ENCODE measurements at places on chromosomes 12 and 14. TPM values are rescaled to one million over a fixed set of nuclear protein-coding genes. Genes with fewer than 3 reads are reported as not detected.

COCH gene
- 5.3 TPM for polyA plus RNA-seq

BIN2 gene
- polyA plus RNA-seq: 3.8 TPM

ZNF10 gene
- polyA plus RNA-seq: 26.9 TPM

SCN8A gene
- polyA plus RNA-seq: 2.3 TPM

MGST1 gene
- 84.0 TPM for polyA plus RNA-seq

VWF gene
- polyA plus RNA-seq: 18.5 TPM

GON7 gene
- polyA plus RNA-seq: 10.3 TPM

EMC9 gene
- 17.9 TPM for polyA plus RNA-seq

MANSC4 gene
- polyA plus RNA-seq: 0.40 TPM

ZNF384 gene
- polyA plus RNA-seq: 94.3 TPM

CLEC9A gene
- polyA plus RNA-seq: 0.22 TPM

PROX2 gene
- polyA plus RNA-seq: 1.1 TPM

RPL10L gene
- 0.26 TPM for polyA plus RNA-seq

Data from left renal pelvis (tissue), 4 donors.